ENCODE measurements at places on chromosomes 3 and 15. TPM values are rescaled to one million over a fixed set of nuclear protein-coding genes. Genes with fewer than 3 reads are reported as not detected.

KLHL6 gene
- 10.2 TPM for total RNA-seq

BUB1B gene
- 3.5 TPM for total RNA-seq

AQP9 gene
- total RNA-seq, result 10.0 TPM

ACKR2 gene
- 11.9 TPM for total RNA-seq

MNS1 gene
- 2.3 TPM for total RNA-seq

PTPN9 gene
- total RNA-seq, result 20.9 TPM

CYP1A2 gene
- total RNA-seq, result not detected

MYRIP gene
- total RNA-seq, result 1.5 TPM

KNL1 gene
- 11.4 TPM for total RNA-seq

TIMP4 gene
- total RNA-seq, result 73.9 TPM

LRRC31 gene
- total RNA-seq, result not detected

NPAP1 gene
- not detected for total RNA-seq

NOX5 gene
- 0.54 TPM for total RNA-seq

GALNT15 gene
- 167 TPM for total RNA-seq

CHRNA7 gene
- 1.9 TPM for total RNA-seq

RLBP1 gene
- not detected for total RNA-seq

CEP63 gene
- total RNA-seq, result 20.4 TPM

GABRB3 gene
- total RNA-seq, result 0.54 TPM

KIAA1143 gene
- total RNA-seq, result 16.9 TPM

HERC2 gene
- 62.0 TPM for total RNA-seq

GOLGA6B gene
- total RNA-seq, result not detected

LEKR1 gene
- 4.2 TPM for total RNA-seq

RBM5 gene
- total RNA-seq, result 217 TPM
